ENCODE measurements at places on chromosomes 1 and 21.

DNA sequence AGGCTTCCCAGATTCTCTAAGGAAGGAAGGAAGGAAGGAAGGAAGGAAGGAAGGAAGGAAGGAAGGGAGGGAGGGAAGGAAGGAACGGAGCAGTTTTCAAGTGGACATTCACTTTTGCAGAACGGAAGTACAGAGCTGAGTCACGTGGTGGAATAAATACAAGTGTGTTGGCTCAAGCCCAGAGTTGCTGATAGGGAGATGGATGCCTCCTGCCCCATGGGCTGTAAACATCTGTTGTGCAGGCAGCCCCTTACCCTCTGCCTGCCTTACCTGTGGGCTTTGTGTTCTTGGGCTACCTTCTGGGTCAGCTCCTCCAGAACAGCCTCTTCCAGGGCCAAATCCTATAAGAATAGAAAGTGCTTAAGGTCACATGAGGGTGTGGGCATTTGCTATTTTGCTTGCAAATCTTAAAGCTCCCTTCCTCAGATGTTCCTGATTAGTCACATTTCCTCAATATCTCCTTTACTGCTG lies 121.7 kb downstream of the SMYD2 start:
- ATAC-seq = no peak

DNA sequence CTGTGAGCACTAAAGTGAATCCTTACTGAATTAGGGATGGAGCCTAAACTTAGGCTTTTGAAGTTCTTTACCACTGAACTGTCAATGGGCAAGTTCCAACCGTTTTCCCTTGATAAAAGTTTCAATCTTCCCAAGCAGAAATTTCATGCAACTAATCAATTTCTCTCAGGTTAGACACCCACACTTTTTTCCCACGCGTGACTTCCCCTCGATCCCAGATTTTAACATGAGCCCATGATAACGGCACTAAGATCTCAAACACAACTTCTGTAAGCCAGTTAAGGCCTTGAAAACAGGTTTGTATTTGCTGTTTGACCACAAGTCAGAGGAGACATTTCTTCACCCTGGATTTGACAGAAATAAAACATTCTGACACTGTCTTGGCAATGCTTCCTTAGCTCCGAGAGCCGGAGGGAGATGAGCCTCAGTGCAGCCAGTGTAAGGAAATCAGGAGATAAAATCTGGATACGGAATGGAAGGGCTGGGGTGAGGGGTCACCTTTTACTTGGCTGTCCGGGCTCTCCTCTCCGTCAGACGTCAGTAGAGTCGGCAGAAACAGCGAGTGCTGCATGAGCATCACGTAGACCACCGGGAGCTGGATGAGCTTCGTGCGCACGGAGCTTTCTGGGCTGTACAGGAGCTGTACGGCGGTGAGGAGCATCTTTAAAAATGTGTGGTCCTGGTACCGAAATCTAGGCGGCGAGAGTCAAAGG lies 39.7 kb downstream of the MRAP start:
- ATAC-seq = no peak

GRCh38 chr1:230393722-230394121 lies 32.4 kb downstream of the PGBD5 start:
- ATAC-seq = no peak

- peak; percentile 22 for ATAC-seq
These were observed 722 bp downstream of the NPHP4 start for GRCh38 chr1:5991381-5992025.

- ATAC-seq = no peak
These were observed 182.0 kb upstream of the C21orf91 start for GRCh38 chr21:18000981-18001686.

DNA sequence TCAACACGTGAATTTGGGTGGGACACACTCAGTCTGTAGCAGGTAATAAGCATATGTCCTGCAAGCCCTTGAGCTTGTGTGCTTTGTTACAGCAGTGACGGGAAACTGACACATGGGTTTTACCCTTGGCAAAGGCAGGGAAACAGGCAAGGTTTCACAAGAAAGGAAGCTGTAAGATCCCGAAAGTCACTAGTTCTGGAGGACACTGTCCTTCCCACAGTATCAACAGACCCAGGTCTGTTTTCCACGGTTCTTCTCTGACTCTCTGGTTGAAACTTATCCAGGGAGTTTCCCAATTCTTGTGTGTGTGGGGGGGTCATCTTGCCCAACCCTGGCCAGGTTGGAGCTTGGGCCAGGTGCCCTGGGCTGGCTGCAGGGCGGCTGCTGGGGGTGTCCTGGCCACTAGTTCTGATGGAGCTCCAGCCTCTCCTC lies 29.3 kb upstream of the ZBTB21 start:
- ATAC-seq = no peak

DNA sequence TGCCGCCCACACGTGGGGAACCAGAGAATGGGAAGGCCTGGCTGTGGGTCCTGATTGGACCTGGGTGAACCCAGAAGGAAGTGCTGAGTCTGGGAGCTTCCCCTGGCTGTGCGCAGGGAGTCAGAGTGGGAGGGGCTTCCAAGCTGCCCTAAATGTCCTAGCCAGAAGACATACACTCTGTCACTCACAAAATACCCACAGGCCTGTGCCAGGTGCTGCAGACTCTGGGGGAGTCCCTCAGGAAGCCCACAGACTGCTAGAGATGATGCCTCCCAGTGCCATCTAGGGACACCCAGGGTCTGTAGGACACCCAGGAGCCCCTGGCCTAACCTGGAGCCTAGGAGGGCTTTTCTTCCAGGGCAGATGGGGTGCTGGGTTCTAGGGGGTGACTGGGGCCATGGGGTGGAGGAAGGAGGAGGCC lies 33.7 kb upstream of the LRP8 start:
- ATAC-seq = no peak

DNA sequence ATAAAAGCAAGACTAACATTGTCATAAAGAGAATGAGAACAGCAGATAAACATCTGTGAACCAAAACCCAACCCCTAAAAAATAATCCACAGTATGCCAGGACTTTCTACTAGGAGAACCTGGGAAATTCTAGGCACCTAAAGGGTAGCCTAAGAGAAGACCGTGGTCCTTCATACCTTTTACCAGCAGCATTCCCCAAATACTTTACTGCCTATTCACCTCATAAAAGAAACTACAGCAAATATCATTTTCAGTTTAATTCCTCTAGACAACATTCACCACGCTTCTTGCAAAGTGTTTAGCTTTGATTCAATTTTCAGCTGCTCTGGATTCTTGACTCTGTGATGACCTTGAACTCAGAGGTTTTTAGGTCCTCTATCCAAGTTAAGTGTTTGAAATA lies 1180.7 kb upstream of the B3GALT2 start:
- no peak for ATAC-seq

GRCh38 chr1:6771441-6771769 lies 13.8 kb upstream of the CAMTA1 start:
- no peak for ATAC-seq

DNA sequence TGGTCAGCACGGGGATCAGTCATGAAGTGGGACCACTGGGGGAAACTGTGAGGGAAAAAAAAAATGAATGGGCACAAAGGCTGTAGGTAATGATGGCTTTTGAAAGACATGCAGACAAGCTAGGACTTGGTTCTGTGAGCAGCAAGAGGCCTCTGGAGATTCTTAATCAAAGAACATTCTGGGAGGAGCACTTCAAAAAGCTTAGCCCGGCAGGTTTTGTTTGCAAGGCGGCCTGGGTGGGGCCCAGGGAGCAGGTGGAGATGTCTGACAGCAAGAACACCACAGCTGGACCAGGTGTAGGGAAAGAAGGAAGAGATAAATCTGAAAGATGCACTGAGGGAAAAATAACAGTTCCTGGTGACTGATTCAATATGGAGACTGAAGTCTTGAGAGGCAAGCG lies 6.0 kb downstream of the TEX35 start:
- no peak for ATAC-seq

DNA sequence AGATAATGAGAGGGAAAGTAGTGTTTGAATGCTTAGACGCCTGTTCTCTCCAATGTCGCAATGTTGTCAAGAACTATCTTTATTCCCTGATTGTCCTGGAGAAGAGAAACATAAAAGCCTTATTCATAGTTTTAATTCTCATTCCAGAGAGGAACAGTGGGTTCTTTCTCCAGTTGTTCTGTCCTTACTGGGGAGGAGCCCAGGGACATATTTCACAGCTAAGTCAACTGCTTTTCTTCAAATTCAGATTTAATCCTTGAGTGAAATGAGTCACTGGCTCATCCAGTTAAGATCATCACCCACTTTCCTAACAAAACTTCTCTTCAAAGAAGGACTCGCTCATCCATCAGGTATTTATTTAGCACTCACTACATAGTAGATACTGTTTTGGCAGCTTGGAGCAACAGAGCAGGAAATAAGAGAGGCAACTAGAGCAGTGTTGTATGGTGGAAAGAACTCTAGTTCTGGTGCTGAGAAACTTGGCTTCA lies 365.7 kb upstream of the USP24 start:
- ATAC-seq = no peak

DNA sequence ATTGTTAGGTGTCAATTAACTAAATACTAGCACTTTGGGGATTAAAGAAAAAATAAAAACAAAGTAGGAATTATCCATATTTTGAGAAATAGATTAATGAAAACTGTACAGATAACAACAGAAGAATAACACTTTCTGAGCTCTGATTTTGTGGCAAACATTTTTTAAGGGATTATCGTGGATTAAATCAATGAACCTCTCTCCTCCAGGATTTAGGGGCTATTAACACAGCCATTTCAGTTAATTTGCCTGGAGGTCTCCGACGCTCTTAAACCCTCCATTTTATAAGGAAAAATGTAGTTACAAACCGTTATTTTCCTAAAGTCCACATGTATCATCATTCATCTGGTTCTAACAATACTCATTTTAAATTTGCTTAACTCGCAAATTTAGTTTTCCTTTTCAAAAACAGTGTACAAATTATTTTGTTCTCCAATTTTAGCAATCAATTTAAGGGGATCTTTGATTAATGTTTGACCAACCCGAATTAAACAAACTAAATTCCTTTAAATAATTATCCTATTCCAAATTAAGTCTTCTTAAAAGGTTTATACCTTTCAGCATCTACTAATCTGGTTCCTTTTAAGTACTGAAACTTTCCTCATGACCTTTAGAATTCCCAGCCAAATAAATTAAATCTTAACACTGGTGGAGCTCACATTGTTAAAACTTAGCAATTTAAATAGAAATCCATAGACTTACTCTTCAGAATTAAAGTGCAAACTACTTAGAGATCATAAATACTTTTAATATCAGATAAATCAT lies 30.7 kb upstream of the RNF187 start:
- no peak for ATAC-seq

- peak; percentile 64 for ATAC-seq
These were observed 18.6 kb downstream of the GBP6 start for GRCh38 chr1:89382479-89382878.

DNA sequence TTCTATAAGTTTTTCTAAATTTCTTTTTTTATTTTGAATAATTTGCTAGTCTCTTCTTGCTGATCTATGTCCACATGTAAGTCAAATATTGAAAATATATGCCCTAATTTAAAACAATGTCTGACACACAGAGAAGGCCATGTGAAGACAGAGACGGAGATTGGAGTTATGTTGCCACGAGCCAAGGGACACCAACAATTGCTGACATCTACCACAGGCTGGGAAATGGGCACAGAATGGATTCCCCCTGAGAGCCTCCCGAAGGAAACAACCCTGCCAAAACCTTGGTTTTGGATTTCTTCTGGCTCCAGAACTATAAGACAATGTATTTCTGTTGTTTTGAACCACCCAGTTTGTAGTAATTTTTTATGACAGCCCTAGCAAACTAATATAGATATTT lies 485.0 kb upstream of the ZRANB2 start:
- no peak for ATAC-seq

DNA sequence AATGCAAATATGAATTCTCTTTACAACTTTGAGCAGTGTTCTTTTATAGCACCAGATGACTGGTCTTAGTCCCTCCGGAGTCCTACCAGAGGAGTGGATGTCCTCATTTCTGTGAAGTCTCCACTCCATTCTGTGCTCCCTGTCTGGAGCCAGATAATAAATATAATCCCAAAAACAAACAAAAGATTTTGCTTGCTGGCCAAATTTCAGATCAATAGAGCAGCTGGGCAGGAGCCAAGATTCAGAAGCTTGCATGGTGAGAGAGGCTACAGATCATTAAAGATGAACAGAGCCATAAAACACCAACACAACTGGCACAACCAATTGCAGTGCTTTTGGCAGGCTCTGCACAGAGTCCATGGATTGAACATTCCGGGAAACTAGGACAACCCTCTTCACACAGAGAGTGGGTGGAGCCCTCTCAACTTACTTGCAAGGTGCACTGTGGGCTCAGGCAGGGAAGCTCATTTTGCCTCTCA lies 231.5 kb upstream of the SNX7 start:
- ATAC-seq = no peak

- ATAC-seq = no peak
These were observed 57.4 kb upstream of the ACOT11 start for GRCh38 chr1:54490361-54491248.

GRCh38 chr1:8371372-8371991 lies 53.6 kb downstream of the SLC45A1 start:
- ATAC-seq = no peak

DNA sequence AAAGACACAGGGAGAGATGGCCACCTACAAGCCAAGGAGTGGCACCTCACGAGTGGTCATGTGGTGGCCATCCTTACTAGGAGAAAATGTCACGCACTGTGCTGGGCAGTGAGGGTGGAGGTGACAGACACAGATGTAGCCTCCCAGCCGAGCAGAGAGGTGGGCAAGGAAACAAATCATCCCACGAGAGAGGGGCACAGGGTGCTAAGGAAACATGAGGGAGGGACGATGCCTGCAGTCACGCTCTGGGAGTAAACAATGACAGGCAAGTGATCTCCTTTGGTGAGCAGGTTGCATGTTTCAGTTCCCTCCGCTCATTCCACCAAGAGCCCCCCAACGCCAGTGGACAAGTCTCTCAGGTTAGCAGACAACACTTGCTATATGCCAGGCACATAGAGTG lies 65.8 kb downstream of the CD247 start:
- ATAC-seq = no peak

Data from activated T-helper 17 cell treated with anti-CD3 and anti-CD28 coated beads, Interleukin-2, amount 50 U/mL, for 72 hours (primary cell).